Mesenteric fat pad (tissue), 1 donor: ENCODE measurements at places on chromosomes 12 and 14.

- DNase-seq, result no peak
These were observed 7.5 kb downstream of the PSMA6 start for GRCh38 chr14:35299708-35300107.

DNA sequence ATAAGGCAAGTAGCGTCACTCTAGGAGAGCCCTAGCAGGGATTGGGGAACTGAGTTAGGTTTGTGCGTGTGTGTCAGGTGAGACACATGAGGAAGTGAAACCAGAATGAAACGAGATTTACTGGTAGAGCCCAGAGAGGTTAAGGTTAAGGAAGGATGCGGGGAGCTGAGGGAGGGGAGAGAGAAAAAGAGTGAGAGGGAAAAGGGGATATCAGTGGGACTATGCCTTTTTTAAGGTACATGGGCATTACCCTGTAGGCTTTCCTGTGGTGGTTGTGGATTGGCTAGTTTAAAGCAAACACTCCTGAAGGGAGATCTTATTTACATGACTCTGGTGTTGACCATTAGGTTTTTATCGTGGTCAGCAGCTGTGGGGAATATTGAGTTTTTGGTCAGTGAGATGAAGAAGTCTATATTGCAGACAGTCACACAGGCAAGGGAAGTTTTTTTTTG, 13.9 kb downstream of the ZDHHC17 start:
- DNase-seq, result no peak

DNA sequence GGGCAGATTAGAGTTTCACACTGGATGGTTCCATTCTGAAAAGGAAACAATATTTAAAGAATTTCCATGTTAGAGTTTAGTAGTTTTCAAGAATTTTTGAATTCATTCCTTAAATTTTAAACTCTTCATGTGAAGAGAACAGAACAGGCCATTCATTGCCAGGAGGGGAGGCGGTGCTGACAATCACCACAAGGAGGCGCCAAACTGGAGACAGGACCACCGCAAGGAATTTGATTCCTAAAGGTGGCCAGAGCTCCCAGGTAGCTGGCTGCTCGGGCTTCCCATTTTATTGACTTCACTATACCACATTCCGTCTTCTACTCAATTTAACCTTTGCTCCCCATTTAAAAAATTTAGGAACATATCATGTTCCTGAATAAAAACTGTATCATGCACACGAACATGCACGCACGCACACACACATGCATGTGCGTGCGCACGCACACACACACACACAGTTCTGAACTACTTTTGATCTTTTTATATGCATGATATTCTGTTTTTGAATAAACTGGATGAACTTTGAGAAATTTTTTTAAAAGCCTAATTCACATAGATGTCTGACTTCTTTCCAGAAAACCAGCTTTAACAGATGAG, 101.2 kb downstream of the NELL2 start:
- no peak for DNase-seq

DNA sequence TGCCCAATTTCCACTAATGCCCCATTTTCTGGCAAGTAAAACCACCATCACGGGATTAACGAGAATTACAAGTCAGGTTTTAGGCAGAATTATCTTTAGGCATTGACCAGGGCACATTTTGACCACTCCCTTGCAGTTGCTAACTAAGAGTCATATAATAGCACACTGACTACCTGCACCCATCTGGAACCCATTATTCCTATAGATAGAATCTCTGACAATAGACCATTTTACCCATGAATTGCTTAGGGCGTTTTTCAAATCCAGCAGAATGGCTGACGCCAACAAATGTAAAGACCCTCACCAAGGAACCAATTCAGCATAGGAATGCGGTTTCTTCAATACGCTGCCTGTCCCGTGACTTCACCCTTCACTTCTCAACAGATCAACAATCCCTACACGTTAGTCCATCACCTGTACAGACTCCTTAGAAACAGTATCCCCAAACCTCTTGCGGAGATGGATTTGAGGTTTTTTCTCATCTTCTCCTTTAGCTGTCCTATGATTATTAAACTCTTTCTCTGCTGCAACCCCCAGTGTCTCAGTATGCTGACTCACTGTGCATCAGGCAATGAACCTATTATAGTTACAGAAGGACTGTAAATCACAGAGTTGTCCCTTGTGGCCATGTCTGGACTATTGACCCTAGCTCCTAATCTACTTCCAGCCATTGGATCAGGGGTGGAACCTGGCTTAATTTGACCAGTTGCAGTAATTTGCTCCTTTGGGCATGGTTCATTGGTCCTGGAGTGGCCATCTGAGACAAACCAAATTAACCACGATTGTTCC, 177.3 kb upstream of the PLXNC1 start:
- DNase-seq, result no peak

- no peak for DNase-seq
These were observed 1.1 kb downstream of the KMT5A start for GRCh38 chr12:123384994-123385376.

DNA sequence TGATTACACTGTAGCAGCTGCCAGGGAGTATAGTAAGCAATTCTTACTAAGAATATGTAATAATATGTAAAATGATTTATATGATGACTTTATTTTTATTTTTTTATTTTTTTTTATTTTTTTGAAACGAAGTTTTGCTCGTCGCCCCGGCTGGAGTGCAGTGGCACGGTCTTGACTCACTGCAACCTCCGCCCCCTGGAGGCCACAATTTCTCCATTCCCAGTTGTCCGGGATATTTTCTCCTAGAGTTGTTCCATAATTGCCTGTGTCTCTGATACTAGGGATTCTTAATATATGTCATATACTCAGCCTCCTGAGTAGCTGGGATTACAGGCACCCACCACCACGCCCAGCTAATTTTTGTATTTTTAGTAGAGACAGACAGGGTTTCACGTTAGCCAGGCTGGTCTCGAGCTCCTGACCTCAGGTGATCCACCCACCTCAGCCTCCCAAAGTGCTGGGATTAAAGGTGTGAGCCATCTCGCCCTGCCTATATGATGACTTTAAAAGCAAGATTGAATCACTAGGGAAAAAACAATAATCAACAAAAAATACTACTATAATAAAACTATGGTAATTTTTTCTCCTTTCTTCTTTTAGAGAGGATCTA, 12.2 kb upstream of the ITPR2 start:
- DNase-seq, result no peak

DNA sequence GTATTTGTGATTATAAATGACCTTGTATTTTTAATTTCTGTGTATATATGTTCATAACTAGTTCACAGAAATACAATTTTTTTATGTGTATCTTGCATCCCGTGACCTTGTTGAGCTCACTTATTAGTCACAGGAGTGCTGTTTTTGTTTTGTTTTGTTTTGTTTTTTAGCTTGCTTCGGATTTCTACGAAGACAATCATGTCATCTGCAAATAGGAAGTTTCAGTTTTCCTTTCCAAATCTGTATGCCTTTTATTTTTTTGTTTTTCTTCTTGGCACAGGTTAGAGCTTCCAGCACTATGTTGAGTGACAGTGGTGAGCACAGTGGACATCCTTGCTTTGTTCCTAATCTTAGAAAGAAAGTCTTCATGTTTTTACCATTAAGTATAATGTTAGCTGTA, 229.2 kb upstream of the GARIN6 start:
- no peak for DNase-seq

DNA sequence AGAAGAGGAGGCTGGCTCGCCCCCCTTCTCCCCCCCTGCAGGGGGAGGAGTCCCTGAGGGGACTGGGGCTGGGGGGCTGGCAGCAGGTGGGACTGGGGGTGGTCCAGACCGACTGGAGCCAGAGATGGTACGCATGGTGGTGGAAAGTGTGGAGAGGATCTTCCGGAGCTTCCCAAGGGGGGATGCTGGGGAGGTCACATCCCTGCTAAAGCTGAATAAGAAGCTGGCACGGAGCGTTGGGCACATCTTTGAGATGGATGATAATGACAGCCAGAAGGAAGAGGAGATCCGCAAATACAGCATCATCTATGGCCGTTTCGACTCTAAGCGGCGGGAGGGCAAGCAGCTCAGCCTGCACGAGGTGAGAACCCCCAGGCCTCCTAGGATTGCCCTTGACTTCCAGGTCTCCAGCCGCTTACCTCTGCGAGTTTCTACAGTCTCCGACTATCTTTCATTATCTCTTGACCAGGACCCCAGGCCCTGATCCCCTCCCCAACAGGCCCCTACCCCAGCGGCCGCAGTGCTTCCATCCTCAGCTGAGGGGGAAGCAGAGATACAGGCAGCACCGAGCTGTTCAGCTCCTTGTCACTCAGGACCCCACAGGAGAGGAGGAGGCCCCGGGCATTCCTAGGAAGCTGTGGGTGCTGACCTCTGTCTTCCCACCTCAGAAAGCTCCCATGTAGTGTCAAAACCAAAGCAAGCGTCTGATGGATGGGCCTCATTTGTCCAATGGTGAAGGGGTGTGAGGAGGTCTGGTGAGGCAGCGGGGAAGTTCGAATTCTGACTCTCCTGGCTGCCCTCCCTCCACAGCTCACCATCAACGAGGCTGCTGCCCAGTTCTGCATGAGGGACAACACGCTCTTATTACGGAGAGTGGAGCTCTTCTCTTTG, 3.0 kb downstream of the NAB2 start:
- no peak for DNase-seq
